ENCODE measurements at places on chromosomes 12 and 14.

DNA sequence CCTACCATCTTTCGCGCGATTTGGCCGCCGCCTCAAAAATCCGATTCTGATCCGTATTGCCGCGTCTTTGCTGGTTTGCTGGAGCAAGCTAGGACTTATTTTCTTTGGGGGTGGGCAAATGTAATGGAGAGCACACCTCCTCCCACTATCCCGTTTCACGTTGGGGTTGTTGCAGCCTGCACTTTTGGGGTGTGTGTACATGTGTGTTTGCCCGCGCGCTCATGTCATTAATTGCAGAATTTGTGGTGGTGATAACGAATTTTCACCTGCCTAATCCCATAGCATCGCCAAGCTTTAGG, 657 bp downstream of the METAP2 start:
- DNase-seq = no peak

DNA sequence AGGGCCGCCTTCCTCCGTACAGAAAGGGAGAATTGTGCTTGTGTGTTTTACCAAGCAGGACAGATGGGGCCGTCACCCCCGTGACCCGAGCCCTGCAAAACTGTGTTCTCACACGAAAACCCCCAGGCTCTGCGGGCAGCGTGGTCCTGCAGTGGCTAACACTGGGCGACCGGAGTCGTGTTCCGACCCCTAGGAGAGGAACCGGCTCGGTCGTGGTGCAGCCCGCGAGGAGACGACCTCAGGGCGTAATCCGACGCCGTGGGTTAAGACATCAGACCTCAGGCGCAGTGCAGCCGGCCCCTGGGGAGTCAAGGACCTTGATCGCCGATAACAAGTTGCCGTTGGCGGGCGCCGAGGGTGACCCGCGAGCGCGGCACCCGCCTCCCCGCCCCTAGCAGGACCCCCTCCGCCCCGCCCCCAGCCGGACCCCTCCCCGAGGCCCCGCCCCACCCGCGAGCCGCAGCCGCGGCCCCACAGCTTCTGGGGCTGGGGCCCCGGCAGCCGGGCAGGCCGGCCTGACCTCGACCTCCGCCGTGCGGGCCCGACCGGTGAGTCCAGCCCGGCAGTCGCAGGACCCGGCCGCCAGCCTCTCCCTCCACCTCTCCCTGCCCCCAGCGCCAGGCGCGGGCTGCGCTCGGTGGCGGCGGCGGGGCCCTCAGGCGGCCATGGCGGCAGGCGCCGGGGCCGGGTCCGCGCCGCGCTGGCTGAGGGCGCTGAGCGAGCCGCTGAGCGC, at the start of gene CHPT1:
Gene CHPT1 (plus strand): TSS at position 444 of the 733 bp plus-strand sequence. CDS start 222 bp downstream, at position 666.
- peak; percentile 69 for DNase-seq

DNA sequence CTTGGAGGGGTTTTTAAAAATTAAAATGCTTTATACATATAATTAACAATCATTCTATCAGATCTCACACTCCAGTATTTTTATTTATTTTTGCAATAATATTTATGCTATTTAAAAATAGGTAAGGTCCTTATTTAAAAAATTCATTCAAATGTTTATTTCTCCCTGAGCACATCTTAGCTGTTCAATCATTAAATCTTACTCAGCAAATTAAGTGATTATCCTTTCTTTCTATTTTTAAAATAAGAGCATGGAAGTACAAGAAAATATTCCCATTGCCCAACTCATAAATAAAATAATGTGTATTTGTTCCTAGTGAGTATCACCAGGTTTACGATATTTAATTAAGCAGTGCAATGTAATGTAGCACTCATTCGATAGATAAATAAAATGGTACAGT, 357.2 kb upstream of the RPL10L start:
- DNase-seq = no peak

DNA sequence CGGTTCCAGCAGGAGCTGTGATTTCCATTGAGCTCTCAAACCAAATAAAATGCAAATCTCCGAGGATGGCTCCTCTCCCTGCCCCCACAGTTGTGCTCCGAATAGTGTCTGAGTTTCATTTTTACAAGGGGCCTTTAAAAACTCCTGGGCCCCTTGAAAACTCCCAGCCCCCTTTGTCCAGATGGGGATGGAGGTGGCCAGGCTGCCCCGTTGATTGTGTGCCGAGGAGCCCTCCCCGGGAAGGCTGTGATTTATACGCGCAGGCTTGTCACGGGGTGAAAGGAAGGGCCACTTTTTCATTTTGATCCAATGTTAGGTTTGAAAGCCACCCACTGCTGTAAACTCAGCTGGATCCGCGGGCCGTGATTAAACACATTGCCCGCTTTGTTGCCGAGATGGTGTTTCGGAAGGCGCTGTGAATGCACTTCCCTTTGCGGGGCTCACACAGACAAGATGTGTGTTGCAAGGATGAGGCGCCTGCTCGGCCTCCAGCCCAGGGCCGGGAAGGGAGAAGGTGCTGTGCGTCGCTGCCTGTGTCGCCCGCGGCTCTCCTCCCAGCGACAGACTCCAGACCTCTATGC, 98.8 kb downstream of the TMEM132C start:
- DNase-seq = no peak

GRCh38 chr12:71591601-71592000, 72.0 kb downstream of the ZFC3H1 start:
- no peak for DNase-seq

DNA sequence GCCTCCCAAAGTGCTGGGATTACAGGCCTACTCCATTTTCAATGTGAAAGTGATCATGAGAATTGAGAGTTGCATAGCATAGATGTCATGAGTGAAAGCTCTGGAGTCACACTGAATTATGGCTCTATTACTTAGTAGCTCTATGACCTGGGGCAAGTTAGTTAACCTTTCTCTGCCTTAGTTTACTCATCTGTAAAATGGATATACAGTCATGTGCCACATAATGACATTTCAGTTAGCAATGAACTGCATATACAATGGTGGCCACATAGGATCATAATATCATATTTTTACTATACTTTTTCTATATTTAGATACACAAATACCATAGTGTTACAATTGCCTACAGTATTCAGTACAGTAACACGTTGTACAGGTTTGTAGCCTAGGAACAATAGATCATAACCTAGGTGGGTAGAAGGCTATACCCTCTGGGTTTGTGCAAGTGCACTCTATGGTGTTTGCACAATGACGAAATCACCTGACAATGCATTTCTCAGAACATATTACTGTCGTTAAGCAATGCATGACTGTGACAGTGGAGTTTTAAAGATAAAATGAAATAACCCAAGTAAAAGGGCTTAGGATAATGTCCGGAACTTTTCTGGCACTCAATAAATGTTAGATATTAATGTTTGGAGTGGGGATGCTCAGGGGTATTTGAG, 53.1 kb downstream of the ZFYVE26 start:
- no peak for DNase-seq

GRCh38 chr14:76830556-76830955, 4.3 kb downstream of the LRRC74A start:
- DNase-seq = no peak

- no peak for DNase-seq
Observed at GRCh38 chr12:132804426-132804861, 24.2 kb downstream of the GOLGA3 start.

- peak; percentile 11 for DNase-seq
Observed at GRCh38 chr12:112303004-112303403, 79.2 kb downstream of the HECTD4 start.
